ENCODE measurements at places on chromosomes 5 and 9.

DNA sequence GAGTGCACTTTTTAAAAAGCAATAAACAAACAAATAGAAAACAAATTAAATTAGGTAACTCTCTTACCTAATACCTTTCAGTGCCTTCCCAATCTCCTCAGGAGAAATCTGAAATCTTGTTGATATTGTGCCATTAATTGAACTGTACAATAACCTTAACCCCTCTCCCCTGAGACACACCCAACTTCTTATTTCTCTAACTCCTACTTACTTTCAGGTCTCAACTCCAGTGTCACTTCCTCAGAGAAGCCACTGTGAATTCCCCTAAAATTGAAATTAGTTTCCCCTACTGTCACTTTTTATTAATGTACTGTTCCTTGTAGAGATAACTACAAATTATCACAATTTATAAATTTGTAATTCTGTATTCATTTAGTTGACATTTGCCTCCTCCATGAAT is 295.3 kb upstream of the TNC start:
- no peak for DNase-seq

- no peak for DNase-seq
These were observed 9.2 kb downstream of the SLC6A3 start for GRCh38 chr5:1436036-1436435.

GRCh38 chr9:4548811-4549725 is 58.8 kb downstream of the SLC1A1 start:
- no peak for DNase-seq

DNA sequence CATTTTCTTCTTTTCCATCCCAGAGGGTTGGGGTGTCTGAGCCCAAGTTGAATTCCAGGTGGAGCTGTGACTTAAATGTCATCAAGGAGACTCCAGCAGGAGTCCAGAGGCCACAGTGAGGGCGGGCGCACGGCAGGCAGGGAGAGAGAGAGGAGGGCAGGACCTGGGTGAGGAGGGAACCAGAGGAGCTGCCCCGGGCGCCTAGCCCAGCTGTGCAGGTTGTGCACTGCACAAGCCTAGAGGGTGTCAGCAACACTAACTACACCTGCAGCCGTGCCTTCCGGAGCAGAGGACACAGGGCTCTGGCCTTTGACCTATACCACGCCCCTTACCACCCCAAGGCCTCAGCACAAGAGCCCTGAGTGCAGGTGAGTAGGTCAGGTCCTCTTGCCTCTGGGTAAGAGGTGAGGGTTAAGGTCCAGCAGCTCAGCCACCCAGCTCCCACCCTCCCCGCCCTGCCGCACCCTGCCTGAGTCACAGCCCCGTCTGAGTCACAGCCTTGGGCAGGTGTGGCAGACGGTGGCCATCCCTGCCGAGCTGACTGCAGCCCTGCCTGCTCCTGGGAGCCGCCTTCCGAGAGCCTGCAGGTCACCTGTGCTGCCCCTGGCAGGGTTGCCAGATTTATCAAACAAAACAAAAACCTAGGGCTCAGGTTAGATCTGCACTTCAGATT is 6.4 kb upstream of the AGPAT2 start:
- no peak for DNase-seq

Measured in kidney glomerular epithelial cell (primary cell).